ENCODE measurements at places on chromosomes 3 and 15.

GRCh38 chr3:32056559-32057290, 49.7 kb upstream of the GPD1L start:
- no peak for DNase-seq

GRCh38 chr3:49785565-49786356, 581 bp downstream of the IP6K1 start:
- no peak for DNase-seq

- no peak for DNase-seq
These were observed 234.8 kb upstream of the GADL1 start for GRCh38 chr3:31129241-31129640.

GRCh38 chr15:57146506-57147201, 228.2 kb downstream of the TCF12 start:
- no peak for DNase-seq

- DNase-seq = no peak
These were observed 68.7 kb downstream of the TRAK1 start for GRCh38 chr3:42159706-42160472.

DNA sequence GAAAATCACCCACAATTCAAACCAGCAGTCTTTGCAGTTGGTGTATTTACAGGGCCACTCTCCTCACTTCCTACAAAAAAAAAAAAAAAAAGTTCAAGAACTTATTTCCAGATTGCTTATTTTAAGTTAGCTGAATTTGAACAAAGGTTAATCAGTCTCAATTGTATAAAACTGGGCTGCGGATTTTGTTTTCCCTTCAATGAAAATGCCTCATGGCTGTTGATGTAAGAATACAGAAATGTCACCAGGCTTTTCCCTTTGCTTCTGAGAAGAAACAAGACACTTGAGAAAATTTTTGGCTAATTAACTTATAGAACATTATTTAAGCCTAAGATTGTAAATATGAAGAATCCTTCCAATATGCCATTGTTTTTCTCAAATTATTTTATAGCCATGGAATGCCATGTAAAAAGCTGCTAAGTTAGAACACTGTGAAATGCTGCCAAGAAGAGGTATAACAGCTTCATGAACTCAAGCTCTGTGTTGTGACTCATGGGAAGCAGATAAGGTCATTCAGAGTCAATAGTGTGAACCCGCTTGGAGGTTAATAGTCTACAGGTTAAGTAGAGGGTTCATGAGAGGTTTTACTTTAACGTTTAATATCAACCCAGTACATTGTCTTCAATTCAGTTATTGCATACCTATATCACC, 84.3 kb upstream of the ABI3BP start:
- no peak for DNase-seq

DNA sequence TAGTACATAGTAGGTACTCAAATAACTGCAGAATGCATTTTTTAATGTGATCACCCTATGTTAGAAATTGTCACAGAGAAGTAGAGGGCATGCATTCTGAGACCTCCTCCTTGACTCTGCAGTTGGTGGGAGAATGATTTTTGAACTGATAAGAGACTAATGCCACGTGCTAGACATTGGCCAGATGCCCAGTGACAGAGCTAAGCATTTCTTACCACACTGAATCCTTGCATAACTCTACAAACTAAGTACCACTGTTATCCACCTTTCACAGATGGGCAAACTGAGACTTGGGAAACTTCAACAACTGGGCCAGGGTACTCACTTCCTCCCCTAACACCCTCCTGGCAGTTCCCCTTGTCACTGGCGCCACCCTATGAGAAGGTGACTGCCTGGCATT, 33.5 kb upstream of the SPATA12 start:
- no peak for DNase-seq

GRCh38 chr15:58476525-58477162, 44.9 kb downstream of the LIPC start:
- no peak for DNase-seq

GRCh38 chr15:35522061-35522460, 23.9 kb downstream of the DPH6 start:
- no peak for DNase-seq

GRCh38 chr3:159733194-159733860, 255.3 kb upstream of the IL12A start:
- no peak for DNase-seq

DNA sequence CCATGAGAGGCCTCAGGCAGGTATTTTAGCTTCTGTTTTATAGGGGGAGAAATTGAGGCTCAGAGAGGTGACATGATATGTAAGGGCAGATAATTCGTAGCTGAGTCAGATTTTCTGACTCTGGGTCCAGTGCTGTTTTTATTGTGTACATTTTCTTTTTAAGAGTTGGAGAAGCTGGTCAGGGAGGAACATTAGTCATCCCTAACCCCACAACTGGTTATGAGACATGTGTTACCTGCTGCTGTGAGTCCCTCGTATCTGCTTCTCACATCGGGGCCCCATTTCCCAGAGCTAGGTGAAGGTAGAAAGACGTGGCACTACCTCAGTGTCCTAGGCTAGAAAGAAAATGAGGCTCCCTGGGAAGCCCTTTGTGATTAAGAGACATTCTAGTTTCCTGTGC, 28.6 kb downstream of the GALNT15 start:
- no peak for DNase-seq

DNA sequence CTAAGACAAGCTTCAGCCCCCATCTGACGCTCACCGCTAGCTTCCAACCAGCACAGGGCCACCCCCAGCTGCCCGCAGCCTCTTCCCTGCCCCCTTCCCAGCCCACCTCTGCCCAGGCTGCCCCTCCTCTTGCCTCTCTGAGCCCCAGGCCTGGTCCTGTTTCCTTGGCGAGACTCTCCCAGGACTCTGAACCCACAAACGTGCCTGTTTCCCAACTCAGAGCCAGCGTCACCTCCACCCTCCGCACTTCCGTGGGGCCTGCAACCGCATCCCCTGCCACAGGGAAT, 35.0 kb downstream of the ZXDC start:
- DNase-seq = no peak

DNA sequence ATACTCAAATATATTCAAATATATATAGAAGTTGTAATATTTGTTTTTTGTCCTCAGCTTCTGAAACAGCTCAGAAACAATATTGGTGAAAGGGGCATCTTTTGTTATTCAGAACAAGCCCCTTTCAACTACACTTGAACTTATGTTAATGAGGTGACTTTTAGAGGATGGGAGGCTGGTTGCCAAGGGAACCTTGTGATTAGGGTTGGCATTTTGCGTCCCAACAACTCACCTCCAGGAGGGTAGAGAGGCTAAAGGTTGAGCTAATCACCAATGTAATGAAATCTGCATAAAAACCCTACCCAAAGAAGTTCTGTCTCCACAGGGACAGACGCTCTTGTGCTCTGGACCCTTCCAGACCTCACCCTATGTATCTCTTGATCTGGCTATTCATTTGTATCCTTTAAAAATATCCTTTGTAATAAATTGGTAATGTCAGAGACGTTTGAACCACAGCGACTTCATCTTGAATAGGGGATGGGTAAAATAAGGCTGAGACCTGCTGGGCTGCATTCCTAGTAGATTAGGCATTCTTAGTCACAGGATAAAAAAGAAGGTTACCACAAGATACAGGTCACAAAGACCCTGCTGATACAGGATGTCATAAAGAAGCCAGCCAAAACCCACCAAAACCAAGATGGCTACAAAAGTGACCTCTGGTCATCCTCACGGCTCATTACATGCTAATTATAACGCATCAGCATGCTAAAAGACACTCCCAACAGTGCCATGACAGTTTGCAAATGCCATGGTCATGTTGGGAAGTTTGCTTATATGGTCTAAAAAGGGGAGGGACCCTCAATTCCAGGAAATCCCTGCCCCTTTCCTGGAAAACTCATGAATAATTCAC, 111.1 kb downstream of the FMN1 start:
- no peak for DNase-seq

GRCh38 chr3:22895671-22896070, 307.5 kb upstream of the UBE2E2 start:
- DNase-seq = no peak

GRCh38 chr15:58423831-58424608, 7.8 kb upstream of the LIPC start:
- no peak for DNase-seq

DNA sequence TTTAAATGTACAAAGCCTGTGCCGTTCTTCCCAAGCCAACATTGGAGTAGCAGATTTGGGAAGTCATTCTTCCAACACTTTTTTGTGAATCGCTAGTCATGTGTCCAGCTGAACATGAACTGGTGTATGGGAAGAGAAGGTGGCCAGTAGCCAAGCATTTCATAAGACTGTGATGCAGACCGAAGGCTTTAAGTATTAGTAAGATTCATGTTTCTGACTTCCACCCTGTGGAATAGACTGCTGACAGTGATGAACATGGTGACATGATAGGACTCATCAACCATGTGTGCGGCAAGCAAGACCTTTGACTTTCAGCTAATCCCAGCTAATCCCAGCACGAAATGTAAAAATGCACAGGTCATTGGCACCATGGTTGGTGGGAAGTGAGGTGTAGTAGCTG, 48.3 kb upstream of the THSD4 start:
- no peak for DNase-seq

DNA sequence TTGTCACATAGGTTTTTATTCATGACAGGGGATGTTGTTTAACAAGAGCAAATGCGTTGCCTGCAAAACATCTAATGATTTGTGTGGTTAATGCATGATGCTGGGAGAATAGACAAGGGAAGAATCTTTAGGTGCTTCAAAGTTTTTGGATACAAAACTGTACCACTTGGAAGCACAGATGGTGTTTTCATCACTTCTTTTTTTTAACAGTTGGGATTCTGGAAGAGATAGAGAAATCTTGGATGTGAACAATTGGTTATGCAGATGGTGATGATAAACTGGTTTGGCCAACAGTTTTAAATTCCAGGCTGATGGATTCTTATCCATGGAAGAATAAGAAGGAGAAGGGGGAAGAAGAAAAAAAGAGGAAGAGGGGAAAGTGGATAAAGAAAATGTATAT, 379.4 kb downstream of the KCNH8 start:
- DNase-seq = no peak

GRCh38 chr3:21392526-21392925, 358.5 kb downstream of the ZNF385D start:
- no peak for DNase-seq

- DNase-seq = no peak
These were observed 111.4 kb downstream of the ZMAT3 start for GRCh38 chr3:178960181-178960580.

- no peak for DNase-seq
These were observed 446.9 kb upstream of the DPPA4 start for GRCh38 chr3:109784285-109784684.

DNA sequence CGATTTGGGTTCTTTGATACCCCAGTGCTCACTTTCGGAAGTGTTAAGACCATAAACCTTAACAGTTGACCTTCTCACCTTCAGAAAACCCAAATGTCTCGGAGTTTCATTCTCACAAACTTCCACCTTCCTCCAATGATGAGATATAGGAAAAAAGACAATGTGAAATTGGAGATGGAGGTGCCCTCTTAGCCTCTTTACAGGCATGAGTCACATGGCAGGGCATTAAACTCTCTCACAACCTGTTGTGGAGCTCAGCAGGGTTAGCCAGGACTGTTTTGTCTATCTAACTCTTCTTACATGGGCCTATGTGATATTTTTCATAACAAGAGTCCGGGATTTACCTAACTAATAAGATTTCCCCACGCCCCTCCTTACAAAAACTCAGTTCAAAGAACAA, 10.7 kb downstream of the AGTR1 start:
- DNase-seq = no peak

DNA sequence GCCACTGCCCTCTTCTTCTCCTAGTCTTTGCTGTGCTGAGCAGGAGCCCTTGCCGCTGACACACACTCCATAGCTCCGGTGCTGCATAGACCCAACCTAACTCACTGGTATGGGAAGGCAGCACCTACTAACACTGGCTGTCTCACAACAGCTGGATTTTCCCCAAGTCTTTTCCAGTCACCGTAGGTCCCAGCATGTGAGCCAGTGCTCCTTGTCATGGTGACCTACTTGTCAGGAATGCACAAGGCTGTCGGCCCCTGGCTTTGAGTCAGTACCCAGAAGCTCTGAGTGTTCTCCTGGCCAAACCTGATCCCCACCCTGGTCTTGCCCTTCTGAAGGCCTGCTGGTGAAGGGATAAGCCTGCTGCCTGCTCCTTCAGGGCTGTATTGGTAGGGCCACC, 25.7 kb downstream of the AMOTL2 start:
- DNase-seq = no peak

DNA sequence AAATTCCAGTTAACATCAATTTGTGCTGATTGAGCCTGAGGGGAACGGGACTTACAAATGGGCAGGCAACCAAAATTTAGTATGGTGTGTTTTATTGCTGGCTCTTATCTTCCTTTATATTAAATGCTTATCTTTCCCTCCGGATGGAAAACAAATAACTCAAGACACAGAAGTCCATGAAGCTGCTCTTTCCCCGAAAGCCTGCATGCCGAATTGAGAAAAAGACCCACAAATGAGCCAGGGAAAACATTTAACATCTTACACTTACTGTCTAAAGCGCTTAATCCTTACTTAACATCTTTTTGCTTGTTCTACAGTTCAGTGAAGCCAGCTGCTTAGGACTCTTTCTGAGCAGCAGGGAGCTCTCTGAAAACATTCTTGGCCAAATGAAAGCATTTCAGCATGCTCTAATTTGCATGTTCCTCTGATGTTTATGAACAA, 49.5 kb downstream of the HEG1 start:
- DNase-seq = no peak

DNA sequence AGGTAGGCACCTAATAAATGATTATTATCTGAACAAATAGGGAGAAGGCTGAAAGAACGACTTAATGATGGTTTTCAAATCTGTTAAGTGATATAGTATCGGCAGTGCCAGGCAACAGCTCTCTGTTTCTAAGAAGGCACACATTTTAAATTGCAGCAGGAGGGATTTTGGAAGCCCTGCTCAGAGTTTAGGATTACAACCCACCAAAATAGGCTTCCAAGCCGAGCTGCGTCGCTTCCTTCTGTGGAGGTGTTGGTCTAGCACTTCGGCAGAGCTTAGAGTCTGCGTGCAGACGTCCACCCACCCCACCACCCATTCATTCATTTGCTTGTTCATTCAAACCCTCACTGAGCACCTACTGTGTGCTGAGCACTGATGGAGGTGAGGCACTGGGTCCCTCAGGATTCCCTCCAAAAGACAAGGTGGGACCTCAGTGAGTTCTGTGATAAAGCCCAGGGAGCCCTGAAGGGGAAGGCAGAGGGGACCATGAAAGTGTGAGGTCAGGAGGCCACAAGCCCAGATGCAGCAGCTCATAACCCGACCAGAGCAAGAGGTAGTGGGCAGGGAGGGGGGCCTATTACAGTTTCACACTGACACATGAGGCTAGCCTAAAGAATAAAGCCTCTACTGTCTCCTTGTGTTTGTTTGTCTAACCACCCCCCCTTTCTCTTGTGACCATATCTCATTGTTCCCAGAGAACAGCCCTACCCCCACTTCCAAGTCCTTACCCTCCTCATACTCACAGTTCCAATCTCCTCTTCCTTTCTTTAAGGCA, 8.9 kb downstream of the ADCY5 start:
- no peak for DNase-seq

DNA sequence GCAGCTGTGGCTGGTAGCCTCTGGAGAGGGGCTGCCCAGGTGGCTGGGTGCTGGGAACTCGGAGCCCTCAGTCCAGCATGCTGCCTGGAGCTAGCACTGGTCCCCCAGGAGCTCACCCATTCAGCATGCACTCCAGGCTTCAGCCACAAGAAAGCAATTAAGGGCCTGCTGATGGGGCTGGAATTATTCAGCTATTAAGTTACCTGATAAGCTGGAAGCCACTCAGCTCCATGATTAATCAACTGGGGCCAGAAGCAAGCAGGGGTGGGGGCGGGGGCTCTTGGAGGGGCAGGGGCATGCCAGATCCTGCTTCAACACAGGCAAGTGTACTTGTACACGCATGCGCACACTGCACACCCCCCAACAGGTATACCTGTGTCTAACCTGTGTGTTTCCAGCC, 22.1 kb upstream of the TMEM115 start:
- DNase-seq = no peak
